ENCODE measurements at places on chromosomes 3 and 15.
A peak's percentile ranks its signal among the peaks of the same experiment; 100 is the strongest.

GRCh38 chr15:29675791-29676301, 146.4 kb downstream of the TJP1 start:
- DNase-seq: peak; percentile 36

- DNase-seq: no peak
These were observed 422.4 kb upstream of the ATP11B start for GRCh38 chr3:182370949-182371348.

DNA sequence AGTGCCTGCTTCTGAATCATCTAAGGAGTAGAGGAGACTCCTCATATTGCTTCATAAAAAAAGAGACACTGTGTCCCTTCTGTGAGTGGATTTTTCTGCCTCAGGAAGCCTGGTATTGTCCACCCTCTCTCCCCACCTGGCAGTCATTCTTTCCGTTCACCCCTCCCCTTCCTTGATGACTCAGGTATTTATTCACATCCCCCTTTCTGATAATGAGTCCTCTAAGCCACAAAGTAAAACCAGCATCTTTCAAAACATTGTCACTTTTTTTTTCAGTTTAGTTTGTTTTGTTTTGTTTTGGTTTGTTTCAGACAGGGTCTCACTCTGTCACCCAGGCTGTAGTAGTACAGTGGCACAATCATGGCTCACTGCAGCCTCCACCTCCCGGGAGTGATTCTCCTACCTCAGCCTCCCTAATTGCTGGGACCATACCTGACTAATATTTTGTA, 65.2 kb upstream of the UBE2E1 start:
- no peak for DNase-seq

DNA sequence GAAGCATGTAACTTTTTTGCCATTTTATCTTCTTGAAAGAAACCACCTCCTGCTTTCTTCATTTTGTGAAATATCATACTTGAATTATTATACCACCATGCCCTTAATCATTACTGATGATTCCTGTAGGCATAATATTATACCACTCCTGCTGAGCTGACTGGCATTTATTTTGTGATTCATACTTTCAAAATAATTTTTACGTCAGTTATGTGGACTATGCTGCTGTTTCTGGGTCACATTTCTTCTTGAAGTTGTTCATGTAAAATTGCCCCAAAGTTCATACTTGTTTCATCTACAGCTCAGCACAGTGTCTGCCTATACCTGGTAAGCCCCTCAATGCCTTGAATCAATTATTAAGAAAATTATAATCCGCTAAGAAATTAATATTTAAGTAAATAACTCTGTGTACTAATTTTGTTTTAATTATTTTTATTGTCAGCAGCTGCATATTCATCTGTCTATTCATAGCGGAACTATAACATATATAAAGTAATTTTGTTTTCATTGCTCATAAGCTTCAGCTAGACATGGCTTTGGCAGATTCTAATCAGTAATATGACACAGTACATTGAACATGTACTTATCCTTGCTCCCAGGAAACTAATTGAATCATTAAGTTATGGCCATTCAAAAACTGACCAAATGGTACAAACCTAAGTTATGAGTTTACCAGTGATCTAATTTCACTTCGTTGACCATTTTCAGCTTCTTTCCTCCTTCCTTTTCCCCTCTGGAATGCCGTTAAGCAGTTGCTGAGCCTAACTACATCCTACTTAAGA, 160.0 kb downstream of the NAALADL2 start:
- no peak for DNase-seq

GRCh38 chr3:123920868-123921267, 36.7 kb upstream of the MYLK start:
- DNase-seq: no peak

GRCh38 chr15:40241269-40242212, 2.7 kb downstream of the PAK6 start:
- DNase-seq: peak; percentile 49

- no peak for DNase-seq
These were observed 279.7 kb downstream of the PYDC2 start for GRCh38 chr3:191740712-191741111.

DNA sequence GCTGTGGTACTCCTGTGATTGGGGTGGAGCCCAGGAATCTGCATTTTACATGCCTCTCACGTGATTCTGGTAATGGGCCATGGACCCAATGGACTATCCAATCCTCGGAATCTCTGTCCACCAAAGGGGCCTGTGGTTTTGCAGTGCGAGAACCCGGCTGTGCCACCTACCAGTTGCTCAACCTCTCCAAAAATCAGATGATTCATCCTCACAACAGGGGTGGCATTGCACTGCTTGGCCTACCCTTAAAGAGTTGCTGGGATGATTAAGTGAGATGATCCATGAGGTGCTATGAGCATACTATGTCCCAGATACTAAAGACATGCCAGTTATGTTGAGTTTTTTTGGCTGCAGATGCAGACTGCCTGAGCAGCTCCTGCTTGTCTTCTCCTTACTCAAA, 5.1 kb downstream of the ANP32A start:
- no peak for DNase-seq

DNA sequence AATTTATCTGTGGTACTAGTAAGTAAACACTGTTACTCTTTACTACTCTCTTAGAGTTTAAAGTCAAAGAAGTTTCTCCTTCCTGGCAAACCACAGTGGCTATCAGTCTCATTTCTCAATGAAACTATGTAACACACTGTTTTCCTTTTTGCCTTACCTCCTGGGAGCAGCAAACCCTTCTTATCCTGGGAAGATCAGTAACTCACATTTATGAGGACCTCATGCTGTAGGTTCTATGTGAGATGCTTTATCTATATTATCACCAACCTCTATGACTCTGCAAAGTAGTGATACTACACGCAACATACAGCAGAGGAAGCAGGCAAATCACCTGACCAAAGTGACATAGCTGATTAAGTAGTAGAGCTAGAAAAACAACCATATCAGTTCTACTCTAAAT, 35.3 kb downstream of the PBRM1 start:
- no peak for DNase-seq

- DNase-seq: no peak
These were observed 251.4 kb upstream of the RGMA start for GRCh38 chr15:93340406-93340805.

GRCh38 chr15:80171787-80172186, 19.0 kb downstream of the FAH start:
- no peak for DNase-seq

DNA sequence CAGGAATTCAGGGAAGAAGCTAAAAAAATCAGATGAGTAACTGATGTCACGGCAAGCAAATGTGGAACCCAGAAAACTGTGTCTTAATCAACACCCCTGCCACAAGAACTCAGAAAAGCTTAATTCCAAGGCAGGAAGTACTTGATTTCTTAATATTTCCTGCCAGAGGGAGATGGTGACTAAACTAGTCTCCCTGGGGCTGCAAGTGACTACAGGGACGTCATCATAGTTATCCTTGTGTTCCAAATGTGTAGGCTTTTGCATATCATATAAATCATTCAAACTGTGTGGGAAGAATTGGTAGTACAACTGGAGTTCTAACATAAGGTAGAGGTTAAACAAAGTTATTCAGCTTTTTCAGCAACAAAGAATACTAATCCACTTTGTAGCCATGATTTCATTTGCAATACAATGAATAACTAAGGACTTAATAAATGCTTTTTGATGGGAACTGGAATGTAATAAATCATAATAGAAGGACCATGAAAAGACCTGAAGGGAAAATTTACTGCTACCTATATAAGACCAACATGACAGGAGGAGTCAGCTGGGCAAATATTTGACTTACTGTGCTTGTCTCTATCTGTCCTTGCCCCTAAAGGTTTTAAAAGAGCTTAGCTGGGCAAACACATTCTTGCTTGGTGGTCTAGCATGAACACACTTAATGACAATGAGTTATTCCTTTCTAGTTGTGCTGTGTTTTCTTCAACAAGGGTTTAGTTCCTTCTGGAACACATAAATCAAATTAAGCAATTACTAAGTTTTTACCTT, 76.0 kb upstream of the NECTIN3 start:
- DNase-seq: no peak

DNA sequence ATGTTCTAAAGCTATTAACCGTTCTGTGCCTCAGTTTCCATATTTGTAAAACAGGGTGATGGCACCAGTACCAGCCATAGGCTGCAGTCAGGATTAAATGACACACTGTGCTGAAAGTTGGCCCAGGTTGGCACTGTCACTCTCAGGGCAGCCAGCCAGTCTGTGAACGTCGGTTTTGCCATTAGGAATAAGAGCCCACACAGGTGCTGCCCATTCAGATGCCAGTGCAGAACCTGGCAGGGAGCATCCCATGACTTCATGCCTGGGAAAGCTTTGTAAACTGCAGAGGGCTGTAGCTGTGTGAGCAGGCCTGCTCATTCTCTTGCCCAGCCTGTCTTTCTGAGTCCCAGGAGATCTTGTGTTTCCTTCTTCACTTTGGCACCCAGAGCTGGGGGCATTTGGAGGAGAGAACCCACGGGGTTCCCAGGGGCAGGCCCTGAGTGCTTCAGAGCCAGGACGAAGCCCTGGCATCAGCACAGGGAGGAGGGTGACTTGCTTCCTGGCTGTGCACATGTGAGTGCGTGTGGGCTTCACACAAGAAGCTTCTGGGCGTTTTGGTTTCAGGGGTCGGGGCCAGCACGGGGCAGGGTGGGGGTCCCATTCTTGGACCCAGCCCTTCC, 46.9 kb downstream of the ZNF710 start:
- no peak for DNase-seq

DNA sequence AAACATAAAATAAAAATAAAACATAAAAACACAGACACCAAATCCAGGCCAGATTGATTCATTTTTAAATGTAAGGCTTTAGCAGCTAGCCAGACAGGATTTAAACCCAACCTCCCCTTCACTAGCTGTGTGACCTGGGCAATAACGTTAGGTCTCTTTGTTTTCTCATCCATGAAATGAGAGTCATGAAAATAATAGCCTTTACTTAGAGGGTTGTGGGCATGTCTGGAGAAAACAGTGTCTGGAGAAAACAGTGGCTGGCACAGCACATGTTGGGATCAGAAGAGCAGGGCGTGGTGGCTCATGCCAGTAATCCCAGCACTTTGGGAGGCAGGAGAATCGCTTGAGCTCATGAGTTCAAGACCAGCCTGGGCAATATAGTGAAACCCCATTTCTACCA, 1.9 kb upstream of the DPPA4 start:
- DNase-seq: no peak

- no peak for DNase-seq
These were observed 21.9 kb upstream of the TSEN2 start for GRCh38 chr3:12462159-12462947.

DNA sequence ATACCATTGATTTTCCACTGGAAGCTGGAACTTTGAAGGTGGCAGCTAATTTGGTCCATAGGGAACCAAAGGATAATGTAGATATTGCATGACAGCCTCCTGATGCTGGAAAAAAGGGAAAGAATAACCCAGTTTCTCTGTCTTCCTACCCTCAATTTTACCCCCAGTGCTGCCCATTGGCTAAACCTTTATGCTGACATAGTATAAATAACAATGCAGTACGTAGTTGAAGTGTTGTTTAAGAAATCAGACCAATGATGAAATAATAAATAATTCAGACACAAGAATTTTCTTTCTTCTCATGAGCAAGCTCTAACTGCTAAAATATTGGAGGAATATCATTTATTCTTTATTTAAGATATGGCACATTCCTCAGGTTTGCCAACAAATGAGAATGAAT, 843.4 kb downstream of the EPHA3 start:
- no peak for DNase-seq

DNA sequence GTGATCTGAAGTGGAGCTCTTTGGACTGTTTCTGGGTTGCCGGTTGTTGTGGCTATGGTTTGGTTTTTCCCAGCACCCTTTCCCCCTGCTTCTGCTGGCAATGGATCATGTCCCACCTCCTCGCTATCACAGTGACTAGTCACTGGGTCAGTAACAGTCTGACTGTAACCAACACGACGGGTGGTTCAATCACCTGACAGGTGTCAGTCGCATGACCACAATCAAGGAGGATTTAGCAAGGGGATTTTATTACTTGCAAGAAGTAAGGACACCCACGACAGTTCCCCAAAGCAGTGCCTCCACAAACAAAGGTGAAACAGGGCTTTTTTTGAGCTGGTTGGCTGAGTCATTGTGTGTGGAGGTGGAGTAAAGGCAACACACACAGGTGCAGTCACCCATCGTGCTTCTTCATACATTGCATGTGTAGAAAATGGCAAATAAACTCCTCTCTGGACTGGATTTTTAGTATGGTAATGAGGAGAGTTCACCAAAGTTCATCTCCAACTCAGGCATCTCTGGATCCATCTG, 58.8 kb upstream of the FAM3D start:
- DNase-seq: no peak

GRCh38 chr3:132569580-132569979, 27.5 kb upstream of the ACKR4 start:
- no peak for DNase-seq

- DNase-seq: no peak
These were observed 14.2 kb upstream of the TSEN2 start for GRCh38 chr3:12470111-12470510.

GRCh38 chr15:40927873-40928806, 1.0 kb upstream of the DLL4 start:
- no peak for DNase-seq

GRCh38 chr3:34687671-34688070, 889.2 kb downstream of the PDCD6IP start:
- DNase-seq: no peak

DNA sequence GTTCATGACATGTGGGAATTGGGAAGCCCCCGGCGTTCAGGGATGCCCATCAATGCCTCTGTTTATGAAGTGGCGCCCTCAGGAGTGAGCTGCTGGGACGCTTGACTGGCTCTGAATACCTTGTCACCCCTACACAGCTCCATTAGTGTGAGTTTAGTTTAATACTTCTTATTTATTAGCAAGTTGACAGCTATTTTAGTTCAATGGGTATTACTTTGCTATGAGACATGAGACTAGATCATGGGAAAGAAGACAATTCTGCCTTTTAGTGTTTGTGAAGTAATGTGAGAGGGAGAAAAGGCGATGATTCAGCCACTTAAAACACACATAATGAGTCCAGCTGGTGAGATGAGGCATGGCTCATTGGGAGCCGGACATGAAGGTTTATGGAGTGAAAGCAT, 678.5 kb downstream of the NR2F2 start:
- DNase-seq: no peak

Data from activated CD8-positive, alpha-beta memory T cell treated with anti-CD3 and anti-CD28 coated beads, Interleukin-2, amount 50 U/mL, for 48 hours (primary cell).